ENCODE measurements at places on chromosomes 4 and X.

DNA sequence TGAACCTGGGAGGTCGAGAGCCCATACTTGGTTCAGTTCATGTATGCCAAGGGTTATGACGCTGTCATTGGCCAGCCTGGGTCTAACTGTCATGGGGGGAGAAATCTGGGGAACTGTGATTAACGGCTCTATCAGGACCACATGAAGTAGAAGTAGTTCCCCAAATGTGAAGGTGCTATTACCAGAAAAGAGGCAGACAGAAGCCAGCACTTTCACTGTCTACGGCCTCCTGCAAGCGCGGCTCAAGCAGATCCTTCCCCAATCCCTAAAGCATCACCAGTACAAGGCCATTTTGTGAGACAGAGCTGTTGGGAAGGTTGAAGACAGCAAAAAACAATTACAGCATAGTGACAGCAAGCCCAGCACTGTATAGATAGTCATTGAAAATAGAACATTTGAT is 37.5 kb downstream of the HOPX start:
- DNase-seq, result no peak

DNA sequence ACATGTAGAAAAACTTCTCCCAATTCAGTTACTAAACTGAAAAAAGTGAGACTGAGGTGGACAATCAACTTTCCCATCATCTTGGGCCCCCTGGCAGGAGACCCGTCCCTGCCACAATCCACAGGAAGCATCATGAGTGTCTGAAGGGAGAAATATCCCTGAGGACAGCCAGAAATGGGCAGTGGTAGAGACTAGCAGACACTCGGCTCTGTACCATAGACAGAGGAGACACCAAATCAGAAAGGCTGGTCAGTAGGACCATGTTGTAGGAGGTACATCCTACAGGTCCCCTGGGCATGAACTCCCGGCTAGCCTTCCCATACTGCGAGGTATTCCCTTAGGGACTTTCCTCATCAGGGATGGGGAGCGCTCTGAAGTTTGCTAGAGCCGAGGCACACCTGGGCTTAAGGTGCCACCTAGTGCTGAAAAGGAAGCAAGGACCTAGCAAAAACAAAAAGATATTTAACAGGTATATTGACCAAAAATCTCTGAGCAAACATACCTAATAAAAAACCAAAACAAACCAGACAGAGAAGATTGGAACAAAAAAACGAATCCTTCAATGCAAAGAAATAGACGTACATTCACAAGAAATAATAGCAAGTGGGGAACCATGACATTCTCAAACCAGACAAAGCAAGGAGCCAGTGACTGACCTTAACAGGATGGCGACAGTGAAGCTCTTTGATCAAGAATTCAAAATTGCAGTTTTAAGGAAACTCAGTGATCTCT is 55.6 kb downstream of the HAUS3 start:
- peak; percentile 49 for DNase-seq

GRCh38 chrX:136453771-136454170 is 34.0 kb upstream of the BRS3 start:
- no peak for DNase-seq

DNA sequence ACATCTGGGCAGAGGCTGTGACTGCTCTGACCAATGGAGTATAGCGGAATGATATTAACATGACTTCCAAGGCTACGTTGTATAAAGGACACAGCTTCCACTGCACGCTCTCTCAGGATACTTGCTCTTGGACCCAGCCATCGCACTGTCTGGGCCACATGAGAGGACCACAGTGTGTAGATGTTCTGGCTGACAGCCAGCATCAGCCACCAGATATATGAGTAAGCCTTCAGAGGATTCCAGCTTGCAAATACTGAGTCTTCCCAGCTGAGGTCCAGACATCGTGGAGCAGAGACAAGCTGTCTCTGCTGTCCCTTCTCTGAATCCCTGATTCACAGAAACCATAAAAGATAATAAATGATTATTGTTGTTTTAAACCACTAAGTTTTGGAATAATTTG is 146.8 kb upstream of the USP9X start:
- no peak for DNase-seq

DNA sequence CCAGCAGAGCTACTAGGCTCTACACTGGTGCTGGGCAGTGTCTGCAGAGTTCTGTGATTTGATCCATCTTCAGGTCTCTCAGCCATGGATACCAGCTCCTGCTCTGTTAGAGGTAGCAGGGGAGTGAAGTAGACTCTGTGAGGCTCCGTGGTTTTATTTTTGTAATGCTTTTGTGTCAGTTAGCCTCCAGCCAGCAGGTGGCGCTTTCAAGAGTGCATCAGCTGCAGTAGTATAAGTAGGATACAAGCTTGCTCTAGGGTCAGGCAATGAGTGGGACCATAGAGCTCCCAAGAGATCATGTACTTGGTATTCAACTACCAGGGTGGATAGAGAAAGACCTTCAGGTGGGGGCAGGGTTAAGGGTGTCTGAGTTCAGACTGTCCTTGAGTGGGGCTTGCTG is 362.5 kb upstream of the TRAM1L1 start:
- peak; percentile 49 for DNase-seq

GRCh38 chr4:149889991-149890390 is 74.3 kb upstream of the IQCM start:
- no peak for DNase-seq

GRCh38 chr4:116639070-116639577 is 446.3 kb downstream of the TRAM1L1 start:
- no peak for DNase-seq

- DNase-seq, result no peak
These were observed 360.0 kb downstream of the GALNTL6 start for GRCh38 chr4:172173206-172173605.

- DNase-seq, result no peak
These were observed 177.0 kb downstream of the CAMK2D start for GRCh38 chr4:113584407-113585150.

DNA sequence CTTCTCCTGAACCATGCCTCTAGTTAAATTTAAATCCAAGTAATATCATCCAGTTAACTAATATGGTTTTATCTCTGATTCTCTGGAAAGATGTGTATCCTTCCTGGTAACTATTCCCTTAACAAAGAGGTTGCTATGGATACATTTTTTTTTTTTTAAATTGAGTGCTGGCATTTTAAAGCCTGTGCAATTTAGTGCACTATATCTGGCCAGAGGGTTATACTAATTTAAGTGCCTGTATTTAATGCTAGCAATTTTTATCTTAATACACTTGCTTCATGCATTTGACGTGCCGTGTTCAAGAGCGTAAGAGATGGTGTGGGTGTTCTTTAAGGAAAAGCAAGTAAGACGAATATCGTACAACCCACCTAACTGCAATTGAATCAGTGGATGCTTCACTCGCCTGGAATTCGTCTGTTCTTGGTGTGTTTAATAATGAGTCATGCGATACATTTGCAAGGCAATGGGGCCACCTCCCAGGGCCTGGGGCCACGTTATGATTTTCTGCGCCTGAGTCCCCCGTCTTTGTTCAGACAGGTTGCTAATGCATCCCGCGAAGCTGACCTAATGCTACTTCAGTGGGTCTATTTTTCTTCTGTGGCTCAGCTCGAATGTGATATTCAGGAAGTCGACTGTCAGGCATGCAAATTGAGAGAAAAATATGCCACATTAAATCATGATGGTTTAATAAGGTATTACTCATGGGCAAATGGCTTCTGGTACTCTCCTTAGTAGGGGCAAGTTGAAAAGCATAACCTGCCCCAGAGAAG is 14.2 kb upstream of the MID1 start:
- no peak for DNase-seq

DNA sequence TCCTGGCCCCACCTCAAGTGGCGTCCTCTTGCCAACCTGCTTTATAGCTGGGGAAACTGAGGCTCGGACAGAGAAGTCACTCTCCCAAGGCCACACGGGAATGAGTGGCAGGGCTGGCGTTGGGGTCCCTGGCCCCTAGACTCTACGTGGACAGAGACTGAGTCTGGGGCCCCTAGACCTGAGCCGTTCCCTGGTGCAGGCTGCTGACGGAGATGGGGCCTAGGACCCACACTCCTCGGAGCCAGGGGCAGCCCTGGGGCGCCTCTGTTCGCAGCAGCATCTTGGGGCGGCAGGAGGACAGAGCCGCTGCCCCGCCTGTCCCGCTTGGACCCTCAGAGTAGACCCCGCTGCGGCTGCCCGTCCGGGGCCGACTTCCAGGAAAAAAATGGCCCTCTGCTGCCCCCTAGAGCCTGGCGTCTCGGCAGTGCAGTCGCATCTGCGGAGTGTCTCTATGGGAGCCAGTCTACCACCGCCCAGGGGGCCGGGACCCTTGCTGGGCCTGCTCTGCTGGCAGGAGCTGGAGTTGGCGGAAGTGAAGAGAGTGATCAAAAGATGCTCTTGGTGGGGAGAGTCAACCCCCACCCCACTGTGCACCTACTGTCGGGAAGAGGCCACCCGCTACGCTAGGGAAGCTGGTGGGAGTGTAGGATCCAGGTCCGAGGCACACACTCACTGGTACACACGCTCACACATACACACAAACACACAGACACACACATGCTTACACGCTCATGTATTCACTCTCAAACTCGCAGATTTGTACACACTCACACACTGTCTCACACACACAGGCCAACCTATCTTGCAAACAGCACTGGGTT is 220.1 kb downstream of the AFAP1 start:
- DNase-seq, result no peak

- no peak for DNase-seq
These were observed 223.1 kb upstream of the SLIT2 start for GRCh38 chr4:20028645-20029044.

- DNase-seq, result peak; percentile 56
These were observed 732 bp upstream of the ADRA2C start for GRCh38 chr4:3765271-3766035.

DNA sequence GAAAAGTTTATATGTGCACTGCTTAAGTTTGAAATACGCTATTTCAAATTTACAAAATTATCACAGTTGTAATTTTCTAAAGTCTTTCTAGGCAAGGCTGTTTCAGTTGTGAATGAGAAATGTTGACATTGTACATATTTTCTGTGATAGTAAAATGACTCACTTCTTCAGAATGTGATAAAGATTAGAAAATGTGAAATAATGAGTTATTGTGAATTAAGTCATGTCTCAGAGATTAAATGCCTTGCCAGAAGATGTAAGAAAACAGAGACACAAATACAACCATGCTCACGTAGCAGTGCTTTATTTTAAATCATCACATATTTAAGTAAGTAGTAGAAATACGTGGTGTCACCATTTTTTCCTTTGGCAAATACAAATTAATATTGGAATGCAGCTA is 768 bp downstream of the CLCN4 start:
- no peak for DNase-seq

GRCh38 chr4:8009097-8009496 is 69.4 kb upstream of the AFAP1 start:
- no peak for DNase-seq

- no peak for DNase-seq
These were observed 35.5 kb downstream of the NCAPG start for GRCh38 chr4:17846266-17846665.

DNA sequence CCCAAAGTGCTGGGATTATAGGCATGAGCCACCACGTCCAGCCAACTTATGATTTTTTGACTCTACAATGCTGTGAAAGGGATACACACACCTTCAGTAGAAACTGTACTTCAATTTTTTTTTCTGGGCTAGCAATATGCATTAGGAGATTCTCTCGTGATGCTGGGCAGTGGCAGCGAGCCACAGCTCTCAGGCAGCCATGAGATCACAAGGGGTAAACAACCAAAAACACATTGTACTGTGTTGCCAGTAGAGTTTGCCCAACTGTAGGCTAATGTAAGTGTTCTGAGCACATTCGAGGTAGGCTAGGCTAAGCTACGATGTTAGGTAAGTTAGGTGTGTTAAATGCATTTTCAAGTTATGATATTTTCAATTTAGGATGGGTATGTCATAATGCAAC is 25.7 kb downstream of the RAB33A start:
- no peak for DNase-seq

DNA sequence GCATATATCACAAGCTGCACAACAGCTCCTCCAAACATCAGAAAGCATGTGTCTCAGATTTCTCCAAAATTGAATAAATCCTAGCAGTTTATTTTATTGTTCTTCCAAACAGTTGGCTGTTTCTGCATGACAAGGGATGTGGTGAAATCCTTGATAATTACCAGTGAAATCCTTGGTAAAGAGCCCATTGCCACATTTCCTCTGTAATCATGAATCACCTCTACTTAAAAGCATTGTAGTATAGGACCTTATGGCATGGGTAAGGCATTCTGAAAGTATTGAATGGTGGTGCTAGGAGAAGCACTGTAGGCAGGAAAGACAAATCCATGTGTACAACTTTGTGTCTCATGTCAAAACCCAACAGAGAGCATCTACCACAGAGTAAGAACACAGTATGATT is 135.8 kb upstream of the NDST3 start:
- DNase-seq, result no peak

- DNase-seq, result peak; percentile 67
These were observed 1.4 kb downstream of the SPON2 start for GRCh38 chr4:1170976-1171310.

GRCh38 chr4:154506253-154506652 is 14.7 kb upstream of the DCHS2 start:
- DNase-seq, result no peak
